ENCODE measurements at places on chromosomes 13 and 19.

DNA sequence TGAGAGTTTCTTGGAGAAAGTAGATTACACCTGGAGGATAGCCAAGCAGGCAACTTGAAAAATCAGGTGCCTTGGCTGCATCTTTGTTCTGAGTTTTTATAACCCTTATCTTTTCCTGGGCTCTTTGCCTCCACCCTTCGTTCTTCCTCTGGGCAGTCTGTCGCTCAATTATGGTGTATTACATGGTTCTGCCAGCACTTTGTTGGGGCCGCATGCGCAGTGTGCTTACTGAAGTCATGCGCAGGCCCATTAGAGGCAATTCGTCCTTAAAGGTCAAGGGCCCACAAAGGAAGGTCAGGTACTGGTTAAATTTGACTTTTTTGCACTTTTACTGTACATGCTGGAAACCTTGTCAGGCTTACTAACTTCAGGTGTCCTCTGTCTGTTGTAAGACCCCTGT, 761.9 kb upstream of the SLITRK5 start:
- DNase-seq: no peak

DNA sequence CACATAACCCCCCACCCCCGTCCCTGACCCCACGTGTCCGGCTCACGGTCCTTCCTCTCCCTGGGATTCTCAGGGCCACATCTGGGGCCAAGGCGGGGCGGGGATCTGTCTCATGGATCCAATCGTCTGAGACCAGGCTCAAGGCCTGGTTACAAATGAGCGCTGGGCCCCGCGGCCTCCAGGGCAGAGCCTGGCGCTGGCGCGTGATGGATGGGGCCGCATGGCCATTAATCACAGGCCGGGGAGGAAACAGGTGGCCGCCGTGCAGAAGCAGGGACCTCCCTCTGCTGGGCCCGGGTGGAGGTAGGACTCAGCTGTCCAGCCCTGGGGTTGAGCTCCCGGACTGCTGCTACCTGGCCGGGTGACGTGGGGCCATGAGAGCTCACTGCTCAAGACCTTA, 5.8 kb upstream of the TLE5 start:
- DNase-seq: peak; percentile 52

GRCh38 chr19:29411113-29411581, 114.6 kb upstream of the VSTM2B start:
- peak; percentile 65 for DNase-seq

DNA sequence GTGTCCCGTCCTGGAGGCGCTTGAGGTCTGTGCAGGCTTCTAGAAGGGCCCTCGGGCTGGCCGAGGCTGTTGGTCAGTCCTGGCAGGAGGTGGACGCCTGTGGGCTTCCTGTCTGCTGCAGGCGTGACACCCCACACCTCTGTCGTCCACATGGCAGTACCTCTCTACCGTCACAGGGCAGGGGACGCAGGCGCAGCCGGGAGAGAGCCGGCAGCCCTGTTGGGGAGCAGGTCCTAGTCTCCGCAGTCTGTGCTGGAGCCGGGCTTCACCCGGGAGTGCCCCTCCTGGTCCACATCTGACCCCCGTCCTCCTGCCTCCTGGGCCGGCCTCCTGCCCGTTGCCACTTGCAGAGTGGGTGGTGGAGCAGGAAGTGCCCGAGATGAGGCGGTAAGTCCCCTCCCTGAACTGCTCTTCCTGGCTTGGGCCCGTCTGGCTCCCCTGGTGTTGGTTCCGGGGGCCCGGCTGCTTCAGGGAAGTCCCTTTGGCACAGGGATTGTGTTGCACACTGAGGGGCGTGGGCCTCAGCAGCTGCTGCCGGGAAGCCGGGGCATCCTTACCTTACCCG, 106.0 kb downstream of the KDM4B start:
- peak; percentile 59 for DNase-seq

DNA sequence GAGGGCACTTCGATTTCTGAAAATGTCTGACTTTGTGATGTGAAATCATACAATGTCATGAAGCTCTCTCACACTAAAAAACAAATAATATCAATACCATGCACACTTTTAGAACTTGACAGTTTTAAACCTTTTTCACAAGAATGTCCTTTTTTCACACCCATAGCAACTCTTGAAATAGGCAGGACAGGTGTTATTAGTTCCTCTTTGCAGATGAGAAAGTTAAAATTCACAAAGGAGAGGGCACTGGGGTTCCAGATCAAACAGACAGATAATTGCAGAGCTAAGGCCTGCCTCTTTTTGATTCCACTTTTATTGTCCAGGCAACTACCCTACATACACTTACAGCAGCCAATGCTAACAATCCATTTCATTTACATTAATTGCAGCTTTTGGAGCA, 142.8 kb downstream of the KLF12 start:
- no peak for DNase-seq

GRCh38 chr19:53879140-53880081, 2.6 kb upstream of the PRKCG start:
- DNase-seq: peak; percentile 98

DNA sequence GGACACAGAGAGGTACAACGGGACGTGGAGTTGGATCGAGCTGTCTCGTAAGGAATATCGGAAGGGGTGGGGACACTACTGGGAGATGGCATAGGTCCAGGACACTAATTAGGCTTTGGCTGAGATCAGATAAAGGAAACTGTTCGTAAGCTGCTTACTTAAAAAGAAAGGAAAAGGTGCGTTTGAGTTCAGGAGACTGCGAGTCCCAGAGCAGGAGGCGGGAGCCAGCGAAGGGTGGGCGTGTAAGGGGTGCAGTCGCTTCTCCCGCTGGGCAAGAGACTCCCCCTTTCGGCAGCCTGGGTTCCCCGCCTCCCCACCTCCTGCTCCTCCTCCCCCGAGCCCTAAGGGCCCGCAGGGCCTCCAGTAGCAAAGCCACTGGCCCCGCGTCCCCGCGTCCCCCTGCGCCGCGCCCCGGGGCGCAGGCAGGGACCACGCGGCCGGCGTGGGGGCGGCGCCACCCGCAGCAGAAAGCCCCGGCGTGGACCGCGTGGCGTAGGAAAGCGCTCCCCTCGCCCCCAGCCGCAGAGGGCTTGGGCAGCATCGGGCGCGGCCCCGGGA, 547 bp downstream of the ABCC4 start:
- peak; percentile 63 for DNase-seq

- DNase-seq: no peak
Measured at GRCh38 chr13:32878163-32878562, 138.1 kb upstream of the KL start.

DNA sequence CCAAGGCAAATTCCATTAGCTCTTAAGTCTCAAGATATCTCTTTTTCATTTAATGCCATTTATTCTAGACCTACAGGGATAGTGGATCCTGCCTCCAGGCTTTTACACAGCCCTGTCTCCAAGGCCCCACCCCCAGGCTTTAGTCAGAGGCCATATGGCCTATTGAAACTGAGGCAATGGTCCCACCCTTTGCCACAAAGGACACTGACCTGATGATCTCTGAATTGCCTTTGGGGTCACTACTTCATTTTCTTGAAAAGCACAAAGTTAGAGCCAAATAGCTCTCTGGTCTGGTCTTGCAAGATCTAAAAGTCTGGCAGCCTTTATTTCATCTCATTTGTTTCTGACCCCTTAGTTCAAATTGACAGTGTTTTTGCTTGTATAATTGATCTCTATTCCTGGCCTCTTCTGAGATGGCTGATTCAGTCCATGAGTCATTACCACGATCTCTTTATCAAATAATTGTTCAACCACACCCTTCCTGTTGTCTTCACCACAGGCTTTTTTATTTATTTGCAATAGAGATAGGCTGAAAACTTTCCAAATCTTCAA, 209.8 kb downstream of the FGF14 start:
- DNase-seq: no peak

Data from right cardiac atrium (tissue), 5 donors.